Eye (tissue), 1 donor: ENCODE measurements at places on chromosomes 4 and X.
A peak's percentile ranks its signal among the peaks of the same experiment; 100 is the strongest.

GRCh38 chrX:121456315-121456714, 408.9 kb downstream of the GLUD2 start:
- DNase-seq = no peak

- DNase-seq = peak; percentile 43
Measured at GRCh38 chrX:123803331-123803983, 56.4 kb upstream of the XIAP start.

DNA sequence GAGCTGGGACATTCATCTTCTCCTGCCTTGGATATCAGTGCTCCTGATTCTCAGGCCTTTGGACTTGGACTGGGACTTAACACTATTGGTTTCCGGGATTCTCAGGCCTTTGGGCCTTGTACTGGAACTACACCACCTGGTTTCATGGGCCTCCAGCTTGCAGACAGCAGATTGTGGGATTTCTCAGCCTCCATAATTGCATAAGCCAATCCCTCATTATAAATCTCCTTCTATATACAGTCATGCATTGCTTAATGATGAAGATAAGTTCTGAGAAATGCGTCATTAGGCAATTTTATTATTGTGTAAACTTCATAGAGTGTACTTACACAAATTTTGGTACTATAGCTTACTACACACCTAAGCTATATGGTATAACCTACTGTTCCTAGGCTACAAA, 8.9 kb upstream of the CCNG2 start:
- DNase-seq = no peak

DNA sequence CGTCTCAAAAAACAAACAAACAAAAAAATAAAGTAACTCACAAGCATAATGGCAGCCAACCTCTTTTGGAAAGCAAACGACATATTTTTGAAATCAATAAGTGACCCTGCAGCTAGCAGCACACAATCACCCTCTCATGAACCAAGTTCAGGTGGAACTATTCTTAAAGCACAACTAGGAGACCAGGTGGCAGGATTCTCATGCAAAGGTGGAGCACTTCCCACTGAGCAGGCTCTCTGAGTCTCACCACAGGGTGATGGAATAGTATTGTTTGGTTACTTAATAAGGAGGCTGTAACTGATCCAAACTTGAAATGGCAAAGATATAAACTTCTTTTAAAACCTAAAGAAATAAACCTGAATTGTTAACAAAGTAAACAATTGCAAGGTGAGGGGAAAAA, 1293.1 kb downstream of the PCDH19 start:
- no peak for DNase-seq

- DNase-seq = no peak
Measured at GRCh38 chrX:47706575-47706974, 47.6 kb upstream of the UXT start.

- no peak for DNase-seq
Measured at GRCh38 chr4:83297548-83298260, 13.1 kb upstream of the COQ2 start.

- no peak for DNase-seq
Measured at GRCh38 chr4:94378047-94378446, 35.4 kb upstream of the HPGDS start.

GRCh38 chr4:157934151-157934550, 238.7 kb downstream of the GASK1B start:
- no peak for DNase-seq

DNA sequence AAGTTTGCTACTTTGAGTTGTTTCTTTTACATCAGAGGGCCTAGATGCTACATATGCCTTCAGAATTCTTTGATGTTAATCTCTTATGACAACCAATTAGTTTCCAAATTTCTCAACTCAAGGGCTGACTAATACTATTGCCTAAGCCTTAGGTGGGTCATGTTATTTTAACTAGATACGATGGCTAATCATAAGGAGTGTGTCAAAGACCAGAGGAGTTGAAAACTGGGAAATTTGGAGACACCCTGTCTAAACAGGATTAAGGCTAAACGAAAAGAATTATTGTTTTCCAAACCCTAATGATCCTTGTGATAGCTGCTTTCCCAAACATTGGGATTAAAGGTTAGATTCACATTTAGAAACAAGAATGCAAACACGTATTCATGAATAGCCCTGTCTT, 228.5 kb downstream of the PCDH7 start:
- peak; percentile 91 for DNase-seq

DNA sequence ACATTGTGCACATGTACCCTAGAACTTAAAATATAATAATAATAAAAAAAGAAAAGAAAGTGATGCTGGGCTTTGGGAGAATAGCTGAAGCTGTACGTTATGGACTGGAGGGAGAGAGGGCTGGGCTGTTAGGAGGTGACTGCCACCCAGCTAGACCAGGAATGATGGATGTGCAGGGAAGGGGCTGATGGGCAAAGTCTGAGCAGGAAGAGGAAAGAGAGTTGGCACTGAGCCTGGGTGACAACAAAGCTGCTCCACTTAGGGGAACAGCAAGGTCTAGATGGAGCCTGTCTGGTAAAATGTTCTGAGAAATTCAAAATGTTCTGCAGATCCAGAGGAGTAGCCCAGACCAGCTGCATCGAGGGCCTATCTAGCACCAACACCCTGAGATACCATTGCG, 32.3 kb downstream of the MED28 start:
- no peak for DNase-seq

DNA sequence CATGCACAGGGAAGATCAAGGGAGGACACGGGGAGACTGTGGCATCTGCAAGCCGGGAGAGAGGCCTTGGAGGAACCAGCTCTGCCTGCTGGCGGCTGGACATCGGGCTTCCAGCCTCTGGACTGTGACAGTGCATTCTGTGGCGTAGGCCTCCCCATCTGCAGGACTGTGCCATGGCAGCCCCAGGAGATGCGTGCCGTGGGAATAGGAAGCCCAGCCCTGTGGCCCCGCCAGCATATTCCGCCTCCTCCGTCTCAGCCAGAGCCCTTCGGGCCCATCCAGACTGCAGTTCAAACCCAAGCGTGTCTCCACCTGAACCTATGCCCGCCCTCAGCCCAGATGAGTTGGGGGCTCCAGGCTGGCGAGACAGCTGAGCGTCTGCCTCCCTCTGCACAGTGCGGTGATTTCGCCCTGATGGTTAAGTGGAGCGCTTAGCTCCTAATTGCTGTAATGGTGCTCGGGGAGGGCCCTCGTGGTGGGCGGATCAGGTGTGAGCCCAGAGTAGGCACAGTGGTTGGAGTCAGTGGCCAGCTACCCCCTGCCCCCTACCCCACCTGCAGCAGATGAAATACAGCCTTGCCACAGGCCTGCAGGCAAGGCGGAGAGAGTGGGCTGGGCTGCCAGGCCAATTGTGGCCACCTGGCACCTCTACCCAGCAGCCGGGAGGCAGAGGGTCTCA, 133.9 kb downstream of the HMX1 start:
- no peak for DNase-seq

- peak; percentile 6 for DNase-seq
Measured at GRCh38 chrX:43500246-43500645, 155.9 kb upstream of the MAOA start.

DNA sequence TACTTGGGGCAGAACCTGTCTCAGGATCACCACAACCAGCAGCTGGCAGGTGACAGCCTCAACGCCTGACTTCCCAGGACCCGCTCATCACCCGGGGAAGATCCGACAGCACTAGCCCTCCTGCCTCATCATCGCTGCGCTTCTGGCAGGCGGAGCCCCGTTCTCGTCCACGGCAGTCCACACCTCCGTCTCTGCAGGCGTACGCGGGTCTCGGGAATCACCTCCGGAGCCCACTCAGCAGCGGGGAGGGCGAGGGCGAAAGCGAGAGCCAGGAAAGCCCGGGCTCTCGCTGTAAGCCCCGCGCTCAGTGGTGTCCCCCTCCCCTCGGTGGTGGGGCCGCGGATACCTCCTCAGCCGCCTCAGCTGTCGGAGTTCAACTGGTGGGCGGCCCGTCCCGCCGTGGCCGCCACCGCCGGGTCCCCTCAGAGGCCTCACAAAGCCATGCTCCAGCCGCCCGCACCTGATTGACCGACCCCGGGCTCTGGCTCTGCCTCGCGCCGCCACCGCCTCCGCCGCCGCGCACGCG, 518 bp upstream of the CNKSR2 start:
- no peak for DNase-seq

DNA sequence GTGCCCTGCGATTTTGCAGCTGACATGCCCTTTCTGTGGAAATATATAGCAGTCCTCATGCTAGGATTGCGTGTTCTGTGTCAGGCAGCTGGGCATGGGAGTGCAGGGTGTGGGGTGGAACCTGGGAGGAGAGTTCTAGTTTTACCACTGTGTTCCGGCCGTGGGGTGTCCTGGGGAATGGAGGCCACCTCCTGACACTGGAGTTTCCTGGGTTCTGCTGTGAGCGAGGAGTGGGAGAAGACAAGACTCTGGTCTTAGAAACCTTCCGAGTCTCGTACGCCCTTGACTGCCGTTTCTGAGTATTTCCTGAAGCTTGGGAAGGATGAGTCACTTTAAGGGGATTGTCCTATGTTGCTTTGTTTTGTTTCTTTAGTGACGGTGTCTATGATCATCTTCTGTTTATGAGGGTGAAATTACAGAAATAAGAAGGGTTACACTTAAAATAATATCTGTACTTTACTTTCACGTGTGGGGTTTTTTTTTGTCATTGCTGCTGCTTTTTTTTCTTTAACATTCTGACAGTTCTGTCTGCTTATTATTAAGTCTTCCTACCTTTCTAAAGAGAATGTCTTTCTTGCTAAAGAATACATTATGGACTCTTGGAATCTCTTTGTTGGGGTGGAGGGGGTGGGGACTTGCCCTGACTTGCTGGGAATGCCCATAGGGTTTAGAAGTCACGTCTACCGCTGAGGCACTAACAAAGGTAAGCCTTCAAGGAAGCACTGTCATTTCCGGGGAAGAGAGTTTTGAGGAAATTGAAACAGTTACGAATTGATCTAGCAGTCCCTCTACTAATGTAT, 19.1 kb downstream of the CD99 start:
- no peak for DNase-seq

DNA sequence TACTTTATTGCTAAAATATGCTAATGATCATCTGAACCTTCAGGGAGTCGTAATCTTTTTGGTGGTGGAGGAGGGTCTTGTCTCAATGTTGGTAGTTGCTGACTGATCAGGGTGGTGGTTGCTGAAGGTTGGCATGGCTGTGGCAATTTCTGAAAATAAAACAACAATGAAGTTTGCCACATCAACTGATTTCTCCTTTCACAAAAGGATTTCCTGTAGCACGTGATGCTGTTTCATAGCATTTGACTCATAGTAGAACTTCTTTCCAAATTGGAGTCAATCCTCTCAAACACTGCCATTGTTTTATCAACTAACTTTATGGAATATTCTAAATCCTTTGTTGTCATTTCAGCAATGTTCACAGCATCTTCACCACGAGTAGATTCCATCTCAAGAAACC, 19.3 kb downstream of the DDIT4L start:
- DNase-seq = no peak

- peak; percentile 3 for DNase-seq
Measured at GRCh38 chr4:154595807-154596206, 5.3 kb upstream of the FGA start.

DNA sequence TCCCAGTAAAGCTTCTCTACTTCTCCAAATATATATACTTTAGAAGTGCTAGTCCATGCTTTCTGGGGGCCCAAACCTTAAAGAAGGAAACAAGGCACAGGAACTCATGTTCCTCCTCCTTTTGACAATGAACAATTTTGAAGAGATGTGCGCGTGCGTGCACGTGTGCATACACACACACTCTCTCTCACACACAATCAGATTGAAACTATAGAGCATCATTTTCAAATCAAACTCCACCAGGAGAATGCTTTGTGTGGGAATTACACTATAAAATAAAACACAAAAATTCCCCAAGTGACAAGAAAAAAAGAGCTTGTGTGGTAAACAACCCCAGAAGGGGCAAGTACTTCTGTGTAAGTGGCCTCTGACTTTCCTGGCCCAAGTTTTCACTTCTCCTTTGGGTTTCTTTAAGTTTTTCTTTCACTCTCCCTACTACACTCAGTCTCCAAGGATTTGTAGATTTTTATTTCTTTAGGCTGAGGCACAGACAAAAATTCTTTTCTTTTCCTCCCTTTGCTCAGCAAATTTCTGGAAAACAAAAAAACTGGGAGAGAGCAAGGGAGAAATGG, 46.6 kb upstream of the SHISA3 start:
- no peak for DNase-seq

DNA sequence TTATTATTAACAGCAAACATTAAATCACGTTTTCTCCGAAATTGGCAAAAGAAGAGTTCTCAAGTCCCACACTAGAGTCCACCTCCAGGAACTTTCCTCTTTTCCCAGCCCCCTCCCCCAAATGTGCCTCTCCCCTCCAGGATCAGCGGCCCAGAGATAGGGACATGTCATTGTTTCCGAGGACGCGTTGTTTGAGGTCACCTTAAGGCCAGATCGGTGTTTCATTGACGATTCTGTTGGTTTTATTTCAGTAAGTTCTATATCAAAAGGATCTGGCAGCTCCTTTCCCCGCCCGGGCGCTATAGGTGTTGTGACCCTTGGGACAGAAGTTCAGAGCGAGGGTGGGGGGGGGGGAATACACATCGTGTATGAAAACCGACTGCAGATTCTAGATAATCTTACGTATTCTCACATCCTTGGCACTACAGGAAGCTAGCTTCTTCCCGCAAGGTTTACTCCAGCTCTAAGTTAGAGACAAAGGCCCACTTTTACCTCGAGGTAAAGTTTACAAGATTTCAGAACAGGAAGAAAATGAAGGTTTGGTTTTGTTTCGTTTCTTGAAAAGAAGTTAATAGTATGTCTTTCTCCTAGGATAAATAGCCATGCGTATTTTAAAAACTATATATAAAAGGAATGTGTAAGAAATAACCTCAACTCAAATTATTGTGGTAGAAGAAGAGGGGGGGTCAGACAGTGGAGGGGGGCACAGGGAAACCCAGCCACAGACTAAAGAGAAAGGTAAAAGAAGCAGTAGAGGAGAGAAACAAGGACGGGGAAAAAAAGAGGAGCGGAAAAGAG, 739 bp upstream of the MSX1 start:
- DNase-seq = peak; percentile 59

DNA sequence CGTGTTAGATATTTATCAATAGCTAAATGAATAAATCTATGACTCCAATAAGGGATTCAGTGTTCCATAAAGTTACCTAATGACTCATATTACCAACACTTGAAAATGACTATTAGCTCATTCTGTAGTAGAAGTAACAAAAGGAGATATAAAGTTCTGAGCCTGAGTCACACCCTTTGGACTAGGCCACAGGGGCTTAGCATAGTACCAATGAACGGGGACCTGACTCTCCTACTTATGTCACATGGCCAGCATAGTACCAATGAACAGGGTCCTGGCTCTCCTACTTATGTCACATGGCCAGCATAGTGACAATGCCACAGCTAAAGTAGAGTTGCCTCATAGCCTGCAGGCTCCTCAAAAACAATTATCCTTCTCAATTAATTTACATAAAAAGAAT, 43.7 kb downstream of the MAGEB16 start:
- DNase-seq = no peak

- peak; percentile 84 for DNase-seq
Measured at GRCh38 chrX:103628386-103629317, at the start of gene TCEAL1. Gene TCEAL1 (plus strand): TSS chrX:103628975. CDS start chrX:103629917, 942 bp downstream.

DNA sequence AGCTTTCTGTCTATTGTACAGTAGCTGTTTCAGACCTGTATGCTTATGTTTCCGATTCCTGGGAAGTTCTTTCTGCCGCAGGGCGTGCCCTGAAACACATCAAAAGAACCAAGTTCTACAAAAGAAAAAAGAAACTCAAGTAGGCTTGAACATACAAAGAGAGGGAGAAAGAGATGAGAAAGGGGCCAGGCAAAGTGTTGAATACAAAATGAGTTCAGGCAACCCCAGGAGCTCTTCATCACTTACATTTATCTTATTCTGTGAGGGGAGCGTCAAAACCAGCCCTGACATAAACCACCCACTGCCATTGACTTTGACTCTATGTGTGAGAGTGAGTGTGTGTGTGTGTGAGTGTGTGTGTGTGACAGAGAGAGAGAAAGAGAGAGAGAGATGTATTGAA, 26.5 kb upstream of the ATOH1 start:
- DNase-seq = no peak
